CD4-positive, alpha-beta T cell treated with Interleukin-15 for 4 hours (primary cell): ENCODE measurements at places on chromosomes 5 and 9.

- no peak for DNase-seq
Observed at GRCh38 chr9:79255651-79256260, 316.0 kb upstream of the TLE4 start.

DNA sequence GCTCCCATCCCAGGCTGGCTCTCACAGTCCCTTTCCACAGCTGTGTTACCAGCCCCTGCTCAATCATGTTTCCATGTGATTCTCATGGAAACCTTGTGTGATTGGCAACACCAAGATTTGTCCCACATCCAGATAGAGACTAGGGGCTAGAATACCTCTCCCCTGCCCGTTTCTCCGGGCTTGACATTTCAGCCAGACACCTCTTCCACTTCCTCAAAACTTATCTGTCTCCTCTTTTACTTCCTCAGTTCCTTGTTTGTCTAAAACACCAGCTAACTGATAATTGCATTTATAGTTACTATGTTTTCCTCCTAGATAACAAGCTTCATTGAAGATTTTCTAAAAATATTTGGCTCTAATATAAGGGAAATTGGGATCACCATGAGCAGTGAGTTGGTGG, 16.6 kb upstream of the KCNMB1 start:
- DNase-seq, result no peak

- DNase-seq, result no peak
Observed at GRCh38 chr5:163917747-163918146, 412.3 kb downstream of the MAT2B start.

DNA sequence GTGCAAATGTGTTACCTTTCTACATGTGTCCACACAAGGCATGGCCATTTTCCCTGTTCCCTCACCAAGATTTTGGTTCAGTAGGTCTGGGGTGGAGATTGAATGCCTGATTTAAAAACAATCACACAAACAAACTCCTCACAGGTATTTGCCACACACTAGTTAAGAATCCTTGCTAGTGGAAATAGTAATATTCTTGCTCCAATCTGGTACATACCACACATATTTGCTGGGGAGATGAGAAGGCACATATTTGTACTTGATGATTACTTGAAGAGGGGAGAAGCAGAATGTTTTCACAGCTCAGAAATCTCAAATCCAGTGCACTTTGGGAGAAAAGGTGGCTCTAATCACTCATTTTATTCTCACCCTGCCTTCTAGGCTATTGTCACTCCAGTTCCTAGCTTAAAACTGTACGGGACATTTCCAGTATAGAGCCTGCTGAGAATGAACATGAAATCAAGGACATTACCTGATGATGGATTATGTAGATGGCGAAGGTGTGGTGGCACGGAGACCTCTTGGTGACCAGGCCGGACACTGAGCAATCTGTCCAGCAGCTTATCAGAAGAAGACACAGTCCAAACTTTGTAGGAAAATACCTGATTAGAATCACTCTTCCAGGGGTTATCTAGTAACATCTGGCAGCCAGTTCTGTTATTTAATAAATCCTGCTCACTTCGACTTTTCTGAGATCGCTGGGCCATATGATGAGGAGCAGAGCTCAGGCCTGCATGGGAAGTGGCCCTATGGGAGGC, 116.1 kb upstream of the IL6ST start:
- DNase-seq, result no peak

- DNase-seq, result peak; percentile 62
Observed at GRCh38 chr5:79133657-79134451, 22.2 kb downstream of the BHMT start.

GRCh38 chr5:6516823-6517222, 68.2 kb downstream of the UBE2QL1 start:
- DNase-seq, result no peak

DNA sequence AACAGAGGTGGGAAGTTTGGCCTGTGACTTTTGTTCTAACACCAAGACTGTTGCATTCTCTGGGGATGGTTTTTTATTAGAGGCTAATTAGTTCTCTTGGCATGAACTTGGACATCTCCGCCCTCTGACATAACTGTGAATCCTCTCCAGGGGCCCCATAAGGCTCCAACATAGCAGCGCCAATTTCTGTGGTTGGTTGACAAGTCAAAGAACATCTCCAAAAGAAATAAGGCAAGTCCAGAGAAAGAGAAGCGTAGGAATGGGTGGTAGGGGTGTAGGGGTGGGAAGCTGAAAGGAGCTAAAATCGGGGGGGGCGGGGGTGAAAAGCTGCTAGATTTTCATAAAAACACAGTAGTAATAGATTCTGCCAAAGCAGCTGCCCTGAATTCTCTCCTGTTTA, 81.0 kb upstream of the DAB2 start:
- DNase-seq, result no peak

DNA sequence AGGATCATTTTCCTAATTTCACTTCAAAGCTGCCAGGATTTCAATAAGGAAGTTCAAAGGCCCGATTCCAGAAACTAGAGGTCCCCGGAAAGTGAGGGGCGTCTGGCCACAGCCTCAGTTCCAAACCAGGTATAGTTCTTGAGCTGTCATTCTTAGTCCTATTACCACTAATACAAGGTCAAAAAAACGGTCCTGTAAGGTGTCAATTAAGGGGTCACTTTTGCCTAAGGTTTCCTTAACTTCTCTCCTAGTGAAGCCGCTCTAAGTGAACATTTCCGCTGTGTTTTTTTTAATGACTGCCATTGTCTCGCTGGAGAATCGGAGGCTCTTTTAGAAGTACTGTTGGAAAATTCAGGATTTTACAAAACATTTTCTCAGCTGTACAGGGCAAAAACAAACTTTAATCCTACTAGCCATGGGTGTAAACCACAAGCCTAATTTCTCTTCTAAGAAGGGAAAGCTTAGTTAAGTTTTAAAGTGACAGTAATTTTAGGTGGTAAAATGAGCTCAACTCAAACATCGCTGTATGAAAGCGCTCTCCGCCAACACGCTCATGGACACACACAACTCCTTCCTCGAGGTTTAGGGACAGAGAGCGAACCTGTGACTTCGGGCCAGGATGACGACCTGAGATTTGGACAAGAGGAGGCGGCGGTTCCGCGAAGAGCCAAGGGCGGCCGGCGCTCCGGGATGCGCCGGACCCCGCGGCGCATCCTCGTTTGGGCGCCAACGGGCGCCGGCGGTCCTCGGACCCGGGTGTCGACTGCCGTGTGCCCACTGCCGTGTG, 76.7 kb upstream of the IFNE start:
- no peak for DNase-seq

DNA sequence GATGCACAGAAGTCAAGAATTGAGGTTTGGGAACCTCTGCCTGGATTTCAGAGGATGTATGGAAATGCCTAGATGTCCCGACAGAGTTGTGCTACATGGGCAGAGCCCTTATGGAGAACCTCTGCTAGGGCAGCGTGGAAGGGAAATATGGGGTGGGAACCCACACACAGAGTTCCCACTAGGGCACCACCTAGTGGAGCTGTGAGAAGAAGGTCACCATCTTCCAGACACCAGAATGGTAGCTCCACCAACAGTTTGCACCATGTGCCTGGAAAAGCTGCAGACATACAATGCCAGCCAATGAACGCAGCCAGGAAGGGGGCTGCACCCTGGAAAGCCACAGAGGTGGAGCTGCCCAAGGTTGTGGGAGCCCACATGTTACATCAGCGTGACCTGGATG, 104.5 kb downstream of the STK32A start:
- no peak for DNase-seq

- DNase-seq, result no peak
Observed at GRCh38 chr9:24793787-24794186, 248.1 kb upstream of the IZUMO3 start.

- DNase-seq, result no peak
Observed at GRCh38 chr9:123912167-123912897, 17.6 kb downstream of the DENND1A start.

DNA sequence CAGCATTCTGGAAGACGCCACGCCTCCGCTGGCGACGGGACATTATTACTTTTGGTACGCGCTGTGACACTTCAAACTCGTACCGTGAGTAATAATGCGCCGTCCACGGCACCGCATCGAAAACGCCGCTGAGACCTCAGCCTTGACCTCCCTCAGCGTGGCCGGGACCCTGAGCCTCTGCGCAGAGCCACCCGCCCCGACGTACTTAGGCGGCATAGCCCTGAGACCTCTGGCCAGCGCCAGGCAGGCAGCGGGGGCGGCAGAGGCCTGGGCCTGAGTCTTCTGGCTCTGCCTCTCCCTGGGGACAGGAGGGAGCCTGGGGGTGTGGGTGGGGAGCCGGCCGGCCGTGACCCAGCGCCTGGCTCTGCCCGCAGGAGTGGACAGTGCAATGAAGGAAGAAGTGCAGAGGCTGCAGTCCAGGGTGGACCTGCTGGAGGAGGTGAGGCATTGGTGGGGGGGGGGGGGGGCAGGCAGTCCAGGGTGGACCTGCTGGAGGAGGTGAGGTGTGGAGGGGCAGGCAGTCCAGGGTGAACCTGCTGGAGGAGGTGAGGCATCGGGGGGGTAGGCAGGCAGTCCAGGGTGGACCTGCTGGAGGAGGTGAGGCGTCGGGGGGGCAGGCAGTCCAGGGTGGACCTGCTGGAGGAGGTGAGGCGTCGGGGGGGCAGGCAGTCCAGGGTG, 8.0 kb downstream of the EGFL7 start:
- no peak for DNase-seq

DNA sequence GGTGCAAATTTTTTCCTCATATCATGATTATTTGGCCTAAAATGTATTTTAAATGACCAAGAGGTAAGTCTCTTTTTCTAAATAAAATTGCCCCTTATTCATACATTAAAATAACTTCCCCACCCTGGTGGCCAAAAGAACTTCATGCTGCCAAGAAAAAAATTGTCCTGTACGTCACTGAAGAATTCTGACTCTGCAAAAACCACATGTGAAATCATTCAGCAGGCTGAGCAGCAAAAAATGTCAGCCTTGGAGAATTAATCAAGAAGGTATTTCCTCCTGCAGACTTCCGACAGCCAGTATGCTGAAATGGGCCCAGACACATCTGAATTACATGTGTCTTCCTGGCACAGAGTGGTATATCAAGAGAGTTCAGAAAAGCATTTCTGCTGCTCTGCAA, 94.6 kb upstream of the HMHB1 start:
- DNase-seq, result no peak

- no peak for DNase-seq
Observed at GRCh38 chr5:149015561-149015960, 47.3 kb downstream of the SH3TC2 start.

DNA sequence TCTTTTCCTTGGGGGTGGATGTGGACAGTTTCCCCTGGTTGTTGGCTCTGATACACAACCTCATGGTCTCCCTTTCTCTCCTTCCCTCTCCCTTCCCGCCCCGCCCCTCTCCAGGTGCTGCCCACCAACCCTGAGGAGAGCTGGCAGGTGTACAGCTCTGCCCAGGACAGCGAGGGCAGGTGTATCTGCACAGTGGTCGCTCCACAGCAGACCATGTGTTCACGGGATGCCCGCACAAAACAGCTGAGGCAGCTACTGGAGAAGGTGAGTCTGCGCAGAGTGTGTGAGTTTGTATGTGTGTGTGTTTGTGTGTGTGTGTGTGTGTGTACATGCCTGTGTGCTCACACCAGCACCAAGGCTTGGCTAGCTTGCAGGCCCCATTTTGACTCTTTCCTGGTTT, 2.6 kb downstream of the OLFM1 start:
- no peak for DNase-seq

- DNase-seq, result no peak
Observed at GRCh38 chr5:61304590-61305381, 27.3 kb upstream of the ZSWIM6 start.

DNA sequence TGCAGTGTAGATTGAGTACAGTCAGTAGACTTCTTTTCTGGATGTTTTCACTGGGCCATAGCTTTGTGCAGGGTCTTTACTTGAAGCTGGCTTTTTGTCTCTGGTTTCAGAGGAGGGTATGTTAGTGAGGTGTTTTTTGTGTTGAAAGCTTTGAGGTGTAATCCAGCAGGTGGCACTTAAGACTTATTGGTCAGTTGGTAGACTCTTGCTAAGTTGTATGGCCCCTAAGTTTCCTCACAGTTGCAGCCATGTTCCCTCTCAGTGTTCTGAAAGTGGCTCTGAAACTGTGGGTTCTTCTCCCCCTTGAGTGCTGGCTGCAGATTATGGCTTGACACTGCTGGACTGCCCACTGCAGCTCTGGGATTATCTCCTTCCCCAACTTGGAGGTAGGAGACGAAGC, 55.7 kb upstream of the SLC44A1 start:
- no peak for DNase-seq

- no peak for DNase-seq
Observed at GRCh38 chr9:92187989-92188714, 72.9 kb upstream of the SPTLC1 start.

- DNase-seq, result no peak
Observed at GRCh38 chr9:83431101-83432060, 106.8 kb downstream of the FRMD3 start.

- DNase-seq, result no peak
Observed at GRCh38 chr5:169641253-169641652, 4.2 kb downstream of the DOCK2 start.

DNA sequence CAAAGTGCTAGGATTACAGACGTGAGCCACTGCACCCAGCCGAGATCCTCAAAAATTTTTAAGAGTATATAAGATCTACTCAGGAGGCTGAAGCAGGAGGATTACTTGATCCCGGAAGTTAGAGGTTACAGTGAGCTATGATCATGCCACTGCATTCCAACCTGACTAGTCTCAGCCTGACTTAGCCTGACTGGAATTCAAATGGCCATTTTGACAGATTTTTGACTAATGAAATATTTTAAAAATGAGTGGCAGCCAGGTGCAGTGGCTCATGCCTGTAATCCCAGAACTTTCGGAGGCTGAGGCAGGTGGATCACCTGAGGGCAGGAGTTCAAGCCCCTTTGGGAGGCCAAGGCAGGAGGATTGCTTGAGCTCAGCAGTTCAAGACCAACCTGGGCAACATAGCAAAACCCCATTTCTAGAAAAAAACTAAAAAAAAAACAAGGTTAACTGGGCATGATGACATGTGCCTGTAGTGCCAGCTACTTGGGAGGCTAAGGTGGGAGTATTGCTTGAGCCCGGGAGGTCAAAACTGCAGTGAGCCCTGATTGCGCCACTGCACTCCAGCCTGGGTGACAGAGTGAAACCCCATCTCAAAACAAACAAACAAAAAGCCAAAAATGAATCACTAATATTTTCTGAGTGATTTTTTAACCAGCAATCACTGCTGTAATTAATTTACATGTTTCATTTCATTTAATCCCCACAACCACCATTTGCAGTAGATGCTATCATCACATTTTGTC, 16.6 kb downstream of the ATOX1 start:
- no peak for DNase-seq

- no peak for DNase-seq
Observed at GRCh38 chr5:155140646-155141045, 127.1 kb downstream of the KIF4B start.

- DNase-seq, result no peak
Observed at GRCh38 chr9:36991516-36992134, 42.4 kb downstream of the PAX5 start.

DNA sequence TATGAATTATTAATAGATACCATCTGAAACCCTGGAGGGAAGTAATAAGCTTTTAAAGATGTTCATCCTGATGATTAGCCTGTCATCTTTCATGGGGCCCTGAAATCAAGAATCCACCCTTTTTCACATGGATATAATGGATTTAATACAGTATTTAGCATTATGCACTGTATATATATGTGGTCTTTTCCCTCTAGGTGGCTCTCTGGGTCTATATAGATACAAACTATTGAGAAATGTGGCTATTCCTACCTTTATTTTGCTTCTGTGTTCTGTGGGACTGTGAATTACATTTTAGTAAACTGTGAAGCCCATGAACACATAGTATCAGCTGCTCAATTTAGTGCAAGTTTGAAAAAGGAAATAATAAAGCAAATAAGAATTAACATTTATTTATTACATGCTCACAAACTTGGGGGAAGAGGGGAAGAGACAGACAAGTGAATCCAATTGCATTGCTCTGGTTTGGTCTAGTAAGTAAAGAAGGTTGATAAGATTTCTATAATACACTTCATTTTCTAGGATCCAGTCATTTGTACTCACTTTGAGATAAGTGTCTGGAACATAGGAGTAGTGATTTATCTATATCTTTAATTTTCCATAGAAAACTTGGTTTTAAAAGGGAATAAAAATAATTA, 112.2 kb downstream of the SCAMP1 start:
- DNase-seq, result no peak
